Stimulated activated CD8-positive, alpha-beta memory T cell treated with anti-CD3 and anti-CD28 coated beads, Interleukin-15, amount 100 ng/mL, for 1 hour (primary cell): ENCODE measurements at places on chromosomes 6 and 20.

DNA sequence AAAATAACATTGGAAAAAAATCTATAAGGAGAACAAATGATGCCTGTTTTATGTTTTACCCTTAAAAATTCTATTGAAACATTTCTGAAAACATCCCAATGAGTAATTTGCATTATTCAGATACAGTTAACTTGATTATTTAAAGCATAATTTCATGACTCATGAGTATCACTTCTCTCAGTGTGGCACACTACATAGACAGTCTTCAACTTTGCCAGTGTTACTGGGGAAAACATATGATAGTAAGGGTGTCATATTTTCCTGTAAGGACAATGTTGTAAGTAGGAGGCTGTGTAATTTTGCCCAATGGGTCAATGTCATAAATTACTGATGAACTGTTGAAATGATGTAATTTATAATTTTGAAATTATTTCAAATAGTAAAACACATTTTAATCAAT is 125.5 kb downstream of the PHACTR1 start:
- no peak for DNase-seq

GRCh38 chr6:75746221-75746620 is 2.8 kb upstream of the MYO6 start:
- no peak for DNase-seq

DNA sequence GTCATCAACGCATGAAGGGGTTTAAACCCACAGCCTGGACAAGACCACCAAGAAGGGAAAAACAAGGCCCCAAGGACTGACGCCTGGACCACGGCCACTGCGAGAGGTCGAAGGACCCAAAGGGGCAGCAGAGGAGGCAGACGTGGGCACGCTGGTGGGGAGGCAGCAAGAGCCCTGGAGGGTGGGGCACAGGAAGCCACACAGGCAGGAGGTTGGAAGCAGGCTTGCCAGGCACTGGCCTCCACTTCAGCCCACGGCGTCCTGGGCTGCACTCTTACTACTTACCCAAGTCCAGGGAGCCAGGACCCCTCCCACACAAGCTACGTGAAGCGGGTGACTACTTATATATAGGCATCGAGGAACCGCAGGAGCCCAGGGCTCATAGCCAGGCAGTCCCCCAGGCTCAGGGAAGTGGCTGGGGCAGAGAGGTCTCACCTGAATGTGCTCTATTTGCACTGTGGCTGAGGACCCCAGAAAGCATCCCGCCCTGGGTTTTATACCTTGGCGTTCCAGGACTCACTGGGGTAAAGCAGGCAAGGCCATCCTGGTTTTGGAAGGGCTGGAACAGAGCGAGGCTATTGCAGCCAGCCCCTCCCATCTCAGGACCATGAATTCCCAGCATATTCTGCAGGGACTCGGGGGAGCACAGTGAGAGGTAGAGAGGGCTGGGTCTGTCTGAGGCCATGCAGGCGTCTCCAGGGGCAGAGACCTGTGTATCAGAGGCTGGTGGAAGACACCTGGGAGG is 113.8 kb upstream of the AFDN start:
- DNase-seq = no peak

GRCh38 chr6:54910431-54910884 is 63.9 kb downstream of the FAM83B start:
- no peak for DNase-seq

DNA sequence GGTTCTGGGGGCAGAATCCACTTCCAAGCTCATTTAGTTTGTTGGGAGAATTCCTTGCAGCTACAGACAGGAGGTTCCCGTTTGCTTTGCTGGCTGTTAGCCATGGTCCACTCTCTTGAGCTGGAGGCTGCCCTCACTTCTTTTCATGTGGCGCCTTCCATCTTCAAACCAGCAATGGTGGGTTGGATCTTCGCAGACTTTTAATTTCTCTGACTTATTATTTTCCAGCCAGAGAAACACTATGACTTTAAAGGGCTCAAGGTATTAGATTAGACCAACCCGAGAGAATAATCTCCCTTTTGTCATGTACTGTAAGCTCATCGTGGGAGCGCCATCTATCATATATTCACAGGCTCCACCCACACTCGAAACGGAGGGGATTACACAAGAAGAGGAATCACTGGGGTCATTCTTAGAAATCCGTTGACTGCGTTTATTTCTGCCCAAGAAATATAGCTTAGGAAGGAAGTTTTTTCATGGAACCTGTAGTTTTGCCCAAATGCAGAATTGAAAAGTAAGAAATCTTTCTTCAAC is 38.9 kb downstream of the SAMD5 start:
- no peak for DNase-seq
